PC-3 (cell line): ENCODE measurements at places on chromosomes 3 and 15.

GRCh38 chr3:9810846-9811245 is 784 bp downstream of the TTLL3 start:
- no peak for DNase-seq

DNA sequence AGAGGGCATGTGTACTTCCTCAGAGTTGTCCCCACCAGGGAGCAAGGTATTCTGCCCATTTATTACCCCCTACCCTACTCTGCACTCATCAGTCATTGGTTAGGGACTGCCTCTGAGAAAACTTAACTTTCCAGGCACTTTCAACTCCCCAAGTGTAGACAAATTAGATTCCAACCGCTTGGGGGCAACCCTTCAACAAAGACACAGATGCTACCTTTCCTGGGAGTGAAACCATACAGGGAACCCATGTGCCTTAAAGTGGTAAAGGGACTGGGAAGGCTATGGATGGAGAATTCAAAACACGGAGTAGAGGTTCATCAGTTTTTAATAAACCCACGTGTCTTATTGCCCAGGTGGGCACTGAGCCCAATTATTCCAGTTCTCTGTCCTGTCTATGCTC is 19.4 kb upstream of the UBE2E2 start:
- peak; percentile 81 for DNase-seq

DNA sequence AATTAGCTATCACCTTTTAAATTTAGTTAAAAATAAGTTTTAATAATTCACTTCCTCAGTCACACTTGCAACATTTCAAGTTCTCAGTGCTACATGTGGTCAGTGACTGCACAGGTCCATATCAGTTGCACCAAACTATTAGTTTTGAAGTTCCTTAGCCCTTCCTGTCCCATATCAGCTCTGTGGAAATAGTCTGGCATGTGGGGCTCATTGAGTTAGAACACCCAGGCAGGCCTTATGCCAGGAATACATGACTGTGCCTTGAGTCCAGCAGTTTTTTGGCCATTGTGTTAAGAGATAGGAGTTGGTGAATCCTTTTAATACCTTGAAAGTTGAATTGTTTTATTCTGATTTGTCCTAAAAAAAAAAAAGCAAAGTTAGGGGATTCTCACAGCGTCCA is 153.7 kb upstream of the BFSP2 start:
- DNase-seq: no peak

- no peak for DNase-seq
Measured at GRCh38 chr3:115551016-115551415, 72.3 kb upstream of the GAP43 start.

GRCh38 chr3:141320399-141321108 is 47.8 kb upstream of the ZBTB38 start:
- no peak for DNase-seq

DNA sequence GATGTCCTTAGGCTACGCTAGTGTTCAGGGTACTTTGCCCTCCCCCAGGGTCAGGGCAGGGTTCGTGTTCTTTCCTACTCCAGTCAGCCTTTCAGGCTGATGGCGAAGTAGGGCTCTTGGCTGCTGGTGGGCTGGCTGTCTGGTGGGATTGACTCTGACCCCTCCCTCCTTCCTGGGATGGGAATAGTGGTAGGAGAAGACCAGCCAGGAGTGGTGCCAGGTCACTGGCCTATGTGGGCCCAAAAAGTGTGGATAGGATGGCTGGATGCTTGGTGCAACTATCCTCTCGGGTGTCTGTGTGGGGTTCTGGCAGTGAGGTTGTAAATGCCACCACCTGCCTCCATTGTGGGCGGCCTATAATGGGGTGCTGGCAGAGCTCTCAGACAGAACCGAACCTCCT is 20.4 kb upstream of the EXOG start:
- no peak for DNase-seq

- DNase-seq: no peak
Measured at GRCh38 chr3:178072391-178073305, 463.6 kb upstream of the KCNMB2 start.

DNA sequence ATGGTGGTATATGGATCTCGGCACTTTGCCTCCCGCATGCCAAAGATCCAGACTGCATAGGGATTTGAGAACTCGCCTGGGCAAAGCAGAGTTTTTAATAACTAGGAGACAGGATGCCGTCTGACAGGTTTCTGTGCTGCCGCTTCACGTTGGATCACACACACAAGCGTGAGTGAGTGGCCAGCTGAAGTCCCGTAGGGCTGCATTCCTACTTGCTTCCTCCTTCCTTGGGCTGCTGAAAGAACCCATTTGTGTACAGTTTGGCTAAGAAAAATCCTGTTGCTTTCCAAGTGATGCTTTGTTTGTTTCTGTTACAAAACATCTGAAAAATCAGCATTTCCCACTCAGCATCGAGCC is 604.3 kb upstream of the CFAP20DC start:
- peak; percentile 75 for DNase-seq

- DNase-seq: no peak
Measured at GRCh38 chr15:64633332-64633731, 142.1 kb downstream of the RBPMS2 start.

GRCh38 chr3:25056803-25057351 is 371.2 kb upstream of the RARB start:
- DNase-seq: no peak

GRCh38 chr3:185250247-185250646 is 3.6 kb downstream of the EHHADH start:
- no peak for DNase-seq

GRCh38 chr3:54574906-54575617 is 352.8 kb downstream of the LRTM1 start:
- no peak for DNase-seq

- no peak for DNase-seq
Measured at GRCh38 chr3:120162400-120162799, 68.2 kb upstream of the GSK3B start.

GRCh38 chr3:117651246-117651645 is 941.7 kb downstream of the TUSC7 start:
- DNase-seq: no peak

- DNase-seq: peak; percentile 44
Measured at GRCh38 chr3:113825090-113825489, 13.5 kb upstream of the GRAMD1C start.
